ENCODE measurements at places on chromosomes 16 and 17.

- DNase-seq: peak; percentile 76
Measured at GRCh38 chr17:69175625-69176456, 34.1 kb upstream of the ABCA6 start.

GRCh38 chr17:61459142-61459809 lies 7.1 kb downstream of the TBX4 start:
- no peak for DNase-seq

GRCh38 chr17:62566996-62567578 lies 60.4 kb upstream of the MRC2 start:
- DNase-seq: no peak

DNA sequence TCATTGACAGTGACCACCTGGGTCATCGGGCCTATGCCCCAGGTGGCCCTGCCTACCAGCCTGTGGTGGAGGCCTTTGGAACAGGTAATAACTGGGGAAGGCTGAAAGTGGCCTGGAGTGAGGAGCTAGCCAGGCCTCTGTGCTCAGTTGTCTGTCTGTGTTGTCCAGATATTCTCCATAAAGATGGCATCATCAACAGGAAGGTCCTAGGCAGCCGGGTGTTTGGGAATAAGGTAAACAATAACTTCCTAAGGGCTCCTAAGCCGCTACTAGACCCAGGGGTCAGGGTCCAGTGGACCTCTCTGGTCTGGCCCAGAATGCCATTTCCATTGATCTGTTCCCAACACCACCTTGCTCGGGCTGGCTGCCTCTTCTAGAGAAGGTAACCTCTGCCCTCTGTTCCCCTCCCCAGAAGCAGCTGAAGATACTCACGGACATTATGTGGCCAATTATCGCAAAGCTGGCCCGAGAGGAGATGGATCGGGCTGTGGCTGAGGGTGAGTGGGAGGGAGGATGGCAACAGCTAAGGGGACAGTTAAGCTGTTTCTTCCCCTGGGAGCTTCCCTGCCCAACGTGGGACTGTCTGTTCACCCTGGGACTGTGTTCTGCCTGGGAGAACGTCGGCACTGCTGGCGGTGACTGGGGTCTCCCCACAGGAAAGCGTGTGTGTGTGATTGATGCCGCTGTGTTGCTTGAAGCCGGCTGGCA lies 1.9 kb upstream of the MLX start:
- DNase-seq: no peak

DNA sequence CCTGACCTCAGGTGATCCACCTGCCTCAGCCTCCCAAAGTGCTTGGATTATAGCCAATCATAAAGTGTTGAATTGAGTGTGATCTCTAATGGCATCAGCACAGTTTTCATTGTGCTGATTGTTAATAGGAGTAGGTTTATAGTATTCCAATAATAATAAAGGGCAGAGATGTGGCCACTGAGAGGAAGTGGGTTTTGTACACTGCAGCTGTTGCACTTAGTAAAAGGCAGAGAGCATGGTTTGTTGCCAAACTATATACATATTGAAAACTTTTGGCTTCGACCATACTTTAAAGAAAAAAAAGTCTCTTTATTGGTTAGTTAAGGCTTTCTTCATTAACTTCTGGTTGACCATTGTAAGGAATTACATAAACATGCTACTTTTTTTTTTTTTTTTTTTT lies 185.9 kb downstream of the CDK5R1 start:
- DNase-seq: no peak

GRCh38 chr16:27406511-27407128 lies 4.6 kb downstream of the IL21R start:
- peak; percentile 30 for DNase-seq

DNA sequence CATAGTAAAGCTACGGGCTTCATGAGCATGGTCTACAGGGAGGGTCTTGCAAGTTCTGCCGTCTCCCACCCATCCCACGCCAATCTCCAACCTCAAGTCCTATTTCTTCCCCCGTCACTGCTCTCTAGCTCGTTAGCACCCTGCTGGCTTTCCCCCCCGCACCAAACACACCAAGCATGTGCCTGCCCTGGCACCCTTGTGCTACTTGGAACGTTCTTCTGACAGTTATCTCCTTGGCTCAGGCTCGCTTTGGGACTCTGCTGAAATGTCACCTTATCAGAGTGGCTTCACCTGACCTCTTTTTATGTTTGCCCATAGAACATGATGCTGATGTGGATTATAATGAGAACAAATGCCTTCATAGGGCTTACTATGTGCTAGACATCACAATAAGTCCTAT lies 21.9 kb downstream of the GLYR1 start:
- DNase-seq: no peak

DNA sequence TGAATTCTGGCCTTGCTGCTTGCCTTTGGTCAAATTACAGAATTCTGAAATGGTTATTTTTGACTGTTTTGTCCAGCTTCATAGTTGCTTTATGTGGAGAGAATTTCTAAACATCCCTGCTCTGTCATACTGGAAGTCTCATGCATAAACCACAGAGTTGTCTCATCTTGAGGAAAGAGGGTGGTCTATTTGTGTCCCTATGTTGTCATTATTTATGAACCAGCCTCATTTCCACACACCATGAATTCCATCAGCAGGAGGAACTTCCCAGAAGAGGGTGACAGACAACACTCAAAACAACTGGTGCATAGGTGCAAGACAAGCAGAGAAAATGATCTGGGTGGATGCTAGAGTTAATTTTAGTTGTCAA lies 525.8 kb upstream of the GOT2 start:
- peak; percentile 95 for DNase-seq

DNA sequence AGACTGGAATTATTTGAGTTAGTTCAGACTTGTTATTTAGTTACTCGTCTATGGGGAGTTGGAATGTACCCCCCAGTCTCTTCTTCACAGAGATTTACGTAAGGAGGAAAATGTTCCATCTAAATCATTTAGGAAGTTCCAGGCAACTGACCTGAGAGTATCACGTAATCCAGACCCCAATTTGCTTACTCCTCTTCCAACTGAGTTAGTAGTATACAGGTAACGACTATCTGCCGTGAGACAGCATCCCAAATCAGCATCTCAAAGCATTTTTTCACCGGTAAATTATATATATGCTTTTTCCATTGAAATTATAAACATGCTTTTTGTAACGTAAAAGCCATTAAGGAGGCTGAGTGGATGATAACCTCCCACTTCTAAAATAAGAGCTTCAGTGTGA lies 214.3 kb upstream of the WSB1 start:
- DNase-seq: no peak

GRCh38 chr16:72044825-72045359 lies 9.4 kb upstream of the HP start:
- no peak for DNase-seq

DNA sequence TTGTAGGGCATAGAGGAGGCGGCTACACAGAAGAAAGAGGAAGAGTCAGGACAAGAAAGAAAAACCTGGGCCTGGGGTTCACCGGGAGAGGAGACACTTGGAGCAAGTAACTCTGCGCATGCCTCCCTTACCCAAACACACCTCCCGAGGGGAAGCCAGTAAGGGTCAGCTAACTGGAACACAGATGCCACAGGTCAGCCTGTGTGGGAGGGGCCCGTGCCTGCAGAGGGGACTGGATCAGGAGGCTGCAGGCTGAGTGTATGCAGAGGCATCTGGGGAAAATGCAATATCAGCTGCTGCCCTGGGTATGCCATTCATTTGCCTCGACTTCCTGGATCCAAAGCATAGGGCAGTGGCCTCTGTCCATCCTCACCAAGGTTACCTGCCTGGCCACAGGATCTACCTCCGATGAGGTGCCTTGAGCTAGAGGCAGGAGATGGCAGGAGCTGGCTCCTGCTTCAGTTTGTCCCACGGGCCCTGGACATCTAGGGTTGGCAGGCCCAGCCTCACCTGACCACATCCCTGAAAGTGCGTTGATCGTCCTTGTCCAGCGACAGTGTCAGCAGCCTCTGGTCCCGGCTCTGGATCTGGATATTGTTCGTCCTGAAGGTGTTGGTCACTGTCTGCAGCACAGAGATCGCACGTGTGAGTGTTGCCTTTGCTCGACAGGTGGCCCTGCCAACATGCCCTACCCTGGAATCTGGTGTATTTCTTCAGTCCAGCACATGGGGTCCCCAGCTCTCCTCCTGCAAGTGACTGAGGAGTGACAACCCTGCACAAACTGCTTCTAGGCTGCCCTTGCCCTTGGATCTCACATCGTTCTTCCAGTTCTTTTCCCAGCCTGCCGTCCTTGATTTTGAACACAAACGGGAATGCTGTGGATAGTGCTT lies 4.6 kb upstream of the MFSD6L start:
- DNase-seq: no peak

GRCh38 chr16:9844361-9844760 lies 337.9 kb downstream of the GRIN2A start:
- no peak for DNase-seq

DNA sequence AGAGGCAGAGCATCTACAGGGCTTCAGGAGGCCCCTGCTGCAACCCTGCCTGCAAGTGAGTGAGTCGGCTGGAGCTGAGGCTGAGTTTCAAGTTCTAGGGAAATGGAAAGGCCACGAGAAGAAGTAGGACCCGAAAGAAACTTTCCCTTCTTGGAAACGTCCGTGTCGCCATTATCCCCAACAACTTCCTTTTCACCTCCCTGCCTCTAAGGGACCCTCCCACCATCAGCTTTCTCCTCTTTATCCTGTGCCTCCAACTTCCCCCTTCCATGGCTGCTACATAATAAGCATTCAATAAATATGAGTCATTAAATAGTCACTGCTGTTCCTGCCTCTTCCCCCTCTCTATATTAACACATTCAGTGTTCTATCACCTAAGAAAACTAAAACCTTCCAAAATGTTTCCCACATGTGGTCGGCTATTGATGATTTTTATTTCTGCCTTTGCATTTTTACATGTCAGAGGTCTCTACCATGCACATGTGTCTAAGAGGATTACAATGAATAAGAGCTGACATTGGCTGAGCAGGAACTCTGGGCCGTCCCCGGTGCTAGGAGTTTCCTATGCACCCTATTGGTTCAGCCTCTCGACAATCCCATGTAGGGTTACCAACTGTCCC lies 115.9 kb upstream of the TNRC6C start:
- DNase-seq: peak; percentile 87

GRCh38 chr17:36650096-36650775 lies 48.9 kb downstream of the MRM1 start:
- no peak for DNase-seq

DNA sequence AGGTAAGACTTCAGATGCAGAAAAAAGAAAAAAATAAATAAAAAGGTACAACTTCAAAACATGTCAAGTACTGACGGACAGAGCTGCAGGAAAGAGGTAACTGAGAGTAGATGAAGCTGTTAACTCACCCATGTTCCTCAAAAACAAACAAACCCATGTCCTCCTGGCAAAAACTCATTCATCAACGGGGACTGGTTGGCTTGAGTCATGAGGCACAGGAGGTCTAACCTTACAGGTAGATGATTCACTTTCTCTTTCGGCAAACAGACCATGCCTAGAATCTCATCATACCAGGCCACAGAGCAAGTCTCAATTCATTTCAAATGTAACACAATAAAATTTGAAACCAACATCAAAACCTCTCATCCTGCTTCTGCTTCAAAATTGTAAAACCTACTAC lies 12.3 kb upstream of the FASN start:
- no peak for DNase-seq

DNA sequence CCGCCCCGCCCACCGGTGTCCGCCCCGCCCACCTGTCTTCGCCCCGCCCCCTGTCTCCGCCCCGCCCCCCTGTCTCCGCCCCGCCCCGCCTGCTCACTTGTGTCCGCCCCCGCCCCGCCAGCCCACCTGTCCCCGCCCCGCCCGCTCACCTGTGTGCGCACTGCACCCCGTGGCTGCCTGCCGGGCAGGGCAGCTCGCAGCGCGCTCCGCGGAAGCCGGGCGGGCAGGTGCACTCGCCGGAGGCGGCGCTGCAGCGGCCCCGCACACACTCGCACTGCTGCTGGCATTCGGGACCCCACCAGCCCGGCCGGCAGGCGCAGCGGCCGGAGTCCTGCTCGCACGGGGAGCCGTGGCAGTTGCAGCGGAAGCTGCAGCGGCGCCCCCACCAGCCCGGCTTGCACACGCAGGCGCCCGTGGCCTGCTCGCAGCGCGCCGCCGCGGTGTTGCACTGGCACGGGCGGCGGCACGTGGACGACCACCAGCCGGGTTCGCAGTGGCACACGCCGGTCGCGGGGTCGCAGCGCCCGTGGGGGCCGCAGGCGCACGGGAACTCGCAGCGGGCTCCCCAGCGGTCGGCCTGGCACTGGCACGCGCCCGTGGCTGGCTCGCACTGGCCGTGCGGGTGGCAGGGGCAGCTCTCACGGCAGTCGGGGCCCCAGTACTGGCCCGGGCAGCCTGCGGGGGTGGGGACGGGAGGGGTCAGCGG lies 2.1 kb downstream of the SCARF1 start:
- no peak for DNase-seq

DNA sequence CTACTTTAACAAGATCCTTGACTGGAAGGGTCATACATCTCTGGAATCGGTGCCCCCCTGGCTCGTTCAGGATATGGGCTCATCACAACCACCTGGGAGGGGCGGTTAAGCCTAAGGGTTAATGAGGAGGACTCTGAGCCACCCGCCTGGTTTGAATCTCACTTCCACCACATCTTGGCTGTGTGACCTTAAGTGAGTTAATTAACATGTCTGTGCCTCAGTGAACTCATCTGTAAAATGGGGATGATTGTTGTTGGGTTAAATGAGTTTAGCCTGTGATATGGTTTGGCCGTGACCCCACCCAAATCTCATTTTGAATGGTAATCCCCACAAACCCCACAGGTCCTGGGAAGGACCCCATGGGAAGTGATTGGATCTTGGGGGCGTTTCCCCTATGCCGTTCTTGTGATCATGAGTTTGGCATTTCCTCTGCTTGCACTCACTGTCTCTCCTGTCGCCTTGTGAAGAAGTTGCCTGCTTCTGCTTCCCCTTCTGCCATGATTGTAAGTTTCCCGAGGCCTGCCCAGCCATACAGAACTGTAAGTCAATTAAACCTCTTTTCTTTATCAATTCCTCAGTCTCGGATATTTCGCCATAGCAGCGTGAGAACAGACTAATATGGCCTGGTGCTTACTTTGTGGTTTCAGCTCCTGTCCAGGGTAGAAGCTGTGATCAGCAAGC lies 214.0 kb upstream of the CIBAR2 start:
- no peak for DNase-seq

DNA sequence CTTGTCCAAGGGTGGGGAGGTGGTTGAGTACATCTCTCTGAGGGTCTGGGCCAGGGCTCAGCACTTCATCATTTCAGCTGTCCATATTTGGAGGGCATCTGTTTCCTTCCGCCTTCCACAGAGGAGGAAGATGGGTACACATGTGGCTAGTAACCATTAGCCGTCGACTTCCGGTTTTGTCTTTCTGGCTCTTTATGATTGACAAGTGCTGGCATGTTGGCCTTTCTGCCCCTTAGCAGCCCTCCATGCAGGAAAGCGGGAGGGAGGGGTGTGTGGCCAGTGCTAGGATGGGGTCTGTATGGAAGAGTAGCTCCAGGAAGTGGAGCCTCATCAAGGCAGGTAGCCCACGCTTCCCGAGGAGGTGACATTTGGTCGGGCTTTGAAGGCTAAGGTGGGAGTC lies 69.6 kb downstream of the RAI1 start:
- peak; percentile 56 for DNase-seq

All from inflammatory macrophage treated with lipopolysaccharide for 1 hour (primary cell).